ENCODE measurements at places on chromosomes 2 and 18.

DNA sequence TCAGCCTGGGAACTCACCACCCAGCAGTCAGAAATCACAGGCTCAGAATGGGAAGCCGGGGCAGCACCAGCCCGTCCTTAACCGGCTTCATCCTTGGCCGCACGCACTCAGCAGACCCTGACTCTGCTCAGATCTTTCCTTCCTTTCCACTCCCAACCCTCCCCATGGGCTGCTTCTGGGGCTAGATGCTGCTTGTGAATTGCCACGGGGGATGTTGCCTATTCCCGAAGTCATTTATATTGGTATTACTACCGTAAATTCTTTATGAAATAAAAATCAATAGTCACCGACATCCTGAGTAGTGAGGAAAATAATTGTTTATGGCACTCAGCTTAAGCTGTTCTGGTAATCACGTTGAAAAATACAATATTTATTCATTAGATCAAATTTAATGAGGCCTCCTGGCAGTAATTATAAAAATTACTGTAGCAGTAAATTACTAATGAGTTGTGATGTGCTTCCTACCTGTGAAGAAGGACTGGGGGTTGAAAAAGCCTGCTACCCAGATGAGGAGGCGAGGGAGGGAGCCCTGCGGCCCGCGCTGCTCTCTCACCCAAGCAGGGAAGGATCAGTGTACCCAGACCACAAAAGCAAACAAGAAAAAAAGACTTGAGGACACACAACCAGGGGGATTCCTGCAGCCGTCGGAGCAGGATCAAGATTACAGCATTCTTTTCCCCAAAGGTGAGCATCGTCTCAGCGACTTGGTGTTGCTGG is 31.5 kb downstream of the CDCA7 start:
- no peak for DNase-seq

GRCh38 chr18:10057894-10058791 is 144.3 kb downstream of the VAPA start:
- DNase-seq, result peak; percentile 78

DNA sequence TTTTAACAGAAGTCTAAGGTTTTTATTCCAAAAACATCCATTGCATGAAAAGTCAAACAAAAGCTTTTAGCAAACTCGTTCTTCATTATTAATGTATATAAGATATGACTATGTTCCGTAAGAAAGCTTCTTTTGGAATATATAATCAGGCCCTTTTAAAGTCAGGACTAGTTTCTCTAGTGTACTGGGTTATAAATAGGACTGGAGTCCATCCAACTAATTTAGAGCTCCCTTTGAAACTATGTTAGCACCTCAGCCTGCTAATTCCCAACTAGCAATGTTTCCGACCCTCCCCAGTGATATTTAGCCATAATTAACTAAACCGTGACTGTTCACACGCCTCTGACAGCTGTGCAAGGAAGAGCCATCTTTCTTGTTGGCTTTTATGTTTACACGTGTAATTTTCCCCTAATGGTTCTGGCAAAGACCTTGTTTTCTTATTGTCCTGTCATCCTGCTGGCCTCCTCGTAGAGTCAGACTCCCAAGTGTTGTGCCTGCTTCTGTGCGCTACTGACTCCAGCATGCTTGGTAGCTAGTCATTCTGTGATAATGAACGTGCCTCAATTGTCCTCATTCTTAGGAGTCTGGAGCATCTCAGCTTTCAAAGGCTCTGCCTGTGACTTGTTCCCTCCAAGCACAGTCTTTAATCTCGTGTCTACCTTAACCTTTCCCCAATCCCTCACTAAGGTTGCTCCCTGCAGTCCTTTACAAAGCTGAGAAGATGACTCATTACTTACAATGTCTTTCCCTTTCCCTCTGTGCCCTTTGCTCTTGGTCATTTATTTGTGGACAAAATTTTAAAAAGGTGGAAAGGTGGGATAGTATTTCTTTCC is 172.2 kb upstream of the RASGRP3 start:
- no peak for DNase-seq

- DNase-seq, result peak; percentile 25
These were observed 19.1 kb upstream of the ARHGAP25 start for GRCh38 chr2:68715353-68716041.

- no peak for DNase-seq
These were observed 55.8 kb upstream of the MRPS9 start for GRCh38 chr2:104982111-104982510.

GRCh38 chr2:230668184-230668938 is 44.3 kb upstream of the CAB39 start:
- peak; percentile 65 for DNase-seq

- DNase-seq, result no peak
These were observed 3.0 kb downstream of the SLC35F6 start for GRCh38 chr2:26767129-26767528.

- DNase-seq, result no peak
These were observed 132.2 kb downstream of the AKAIN1 start for GRCh38 chr18:5064841-5065370.

DNA sequence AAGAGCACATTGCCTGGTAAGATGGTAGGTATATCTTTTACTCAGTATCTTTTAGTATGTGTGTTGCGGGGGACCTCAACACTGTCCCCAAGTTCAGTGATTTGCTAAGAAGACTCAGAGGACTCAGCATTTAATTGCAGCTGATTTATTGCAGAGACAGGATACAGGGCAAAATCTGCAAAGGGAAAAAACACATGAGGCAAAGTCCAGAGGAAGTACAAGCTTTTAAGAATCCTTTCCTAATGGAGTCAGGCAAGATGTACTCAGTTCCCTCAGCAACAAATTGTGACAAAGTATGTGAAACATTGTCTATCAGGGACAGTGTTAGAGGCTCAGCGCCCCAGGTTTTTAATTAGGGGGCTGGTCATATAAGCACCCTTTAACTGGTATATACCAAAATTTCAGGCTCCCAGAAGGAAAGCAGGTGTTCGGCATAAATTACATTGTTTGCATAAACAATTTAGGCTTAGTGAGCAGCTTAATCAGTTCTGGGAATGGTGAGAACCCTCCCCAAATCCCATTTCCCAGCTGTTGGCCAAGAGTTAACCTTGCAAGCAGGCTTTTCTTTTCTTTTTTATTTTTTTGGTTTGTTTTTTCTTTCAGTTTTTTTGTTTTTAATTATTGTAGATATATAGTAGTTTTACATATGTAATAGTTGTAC is 41.7 kb downstream of the RAB3GAP1 start:
- no peak for DNase-seq

DNA sequence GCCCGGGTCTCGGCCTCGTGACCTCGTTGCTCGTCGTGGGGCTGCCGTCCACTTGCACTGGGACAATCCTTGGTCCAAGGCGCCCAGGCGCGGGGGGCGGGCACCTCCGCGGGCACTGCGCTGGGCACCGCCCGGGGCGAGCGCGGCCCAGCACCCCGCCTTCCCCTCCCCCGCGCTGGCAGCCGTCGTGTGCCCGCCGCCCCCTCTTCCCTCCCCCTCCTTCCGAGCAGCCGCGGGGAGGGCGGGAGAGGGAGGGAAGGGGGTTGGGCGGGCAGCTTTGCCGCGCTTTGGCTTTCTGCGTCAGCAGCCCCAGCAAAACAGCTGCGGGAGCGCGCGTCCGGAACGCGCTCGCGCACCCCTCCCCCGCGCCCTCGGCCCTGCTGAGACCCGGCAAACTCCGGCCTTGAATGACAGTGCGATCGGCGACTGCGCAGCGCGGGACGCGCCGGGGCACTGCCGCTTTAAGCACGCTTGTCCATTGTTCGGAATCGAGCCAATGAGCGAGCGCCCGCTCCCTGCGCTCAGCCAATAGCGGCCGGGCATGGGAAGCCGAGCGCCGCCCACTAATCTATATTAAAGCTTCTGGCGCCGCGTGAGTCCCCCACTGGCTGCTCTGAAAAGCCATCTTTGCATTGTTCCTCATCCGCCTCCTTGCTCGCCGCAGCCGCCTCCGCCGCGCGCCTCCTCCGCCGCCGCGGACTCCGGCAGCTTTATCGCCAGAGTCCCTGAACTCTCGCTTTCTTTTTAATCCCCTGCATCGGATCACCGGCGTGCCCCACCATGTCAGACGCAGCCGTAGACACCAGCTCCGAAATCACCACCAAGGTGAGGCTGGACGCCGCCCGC is at the start of gene PTMA:
TSS of gene PTMA (plus strand) at position 599 of the 846 bp plus-strand sequence. CDS start at position 781, 182 bp downstream.
- peak; percentile 100 for DNase-seq

GRCh38 chr2:80256782-80257167 is 47.8 kb downstream of the LRRTM1 start:
- DNase-seq, result no peak

DNA sequence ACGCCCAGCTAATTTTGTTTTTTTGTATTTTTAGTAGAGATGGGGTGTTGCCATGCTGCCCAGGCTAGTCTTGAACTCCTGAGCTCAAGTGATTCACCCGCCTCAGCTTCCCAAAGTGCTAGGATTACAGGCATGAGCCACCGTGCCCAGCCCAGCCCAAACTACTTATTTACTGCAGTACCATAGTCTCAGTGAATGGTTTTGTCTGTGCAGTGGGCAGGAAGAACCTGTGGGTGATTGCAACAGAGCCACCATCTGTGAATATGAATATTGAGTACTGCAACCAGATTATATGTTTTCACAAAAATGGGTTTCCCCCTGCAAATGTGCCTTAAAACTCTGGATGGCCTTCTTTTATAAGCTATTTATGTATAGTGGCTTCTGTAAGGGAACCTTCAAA is 9.1 kb downstream of the MPPE1 start:
- DNase-seq, result no peak
